DND-41 (cell line): ENCODE measurements at places on chromosomes 1 and 21.

GRCh38 chr1:11294951-11295350, 22.0 kb downstream of the UBIAD1 start:
- no peak for DNase-seq

- DNase-seq = no peak
Measured at GRCh38 chr1:29388170-29388569, 151.8 kb downstream of the PTPRU start.

DNA sequence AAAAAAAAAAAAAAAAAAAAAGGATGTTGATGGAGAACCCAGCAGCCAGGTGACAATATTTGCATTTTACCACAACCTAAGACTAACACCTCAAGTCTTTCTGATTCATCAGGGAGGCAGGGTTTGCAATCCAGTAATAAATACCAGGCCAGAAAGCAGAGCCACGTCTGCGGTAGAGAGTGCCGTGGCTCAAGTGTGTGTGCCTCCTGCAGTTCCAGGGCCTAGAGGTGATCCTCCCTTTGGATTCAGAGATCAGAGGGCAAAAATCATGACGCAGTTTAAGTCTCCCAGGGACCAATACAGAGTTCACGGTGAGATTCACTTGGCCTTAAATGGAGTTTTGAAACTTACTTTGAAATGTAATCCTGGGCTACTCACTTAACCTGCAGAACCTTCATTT, 34.9 kb downstream of the TMCO4 start:
- no peak for DNase-seq

- no peak for DNase-seq
Measured at GRCh38 chr1:197451381-197451780, 183.3 kb downstream of the CRB1 start.

GRCh38 chr1:161952607-161953172, 71.0 kb downstream of the OLFML2B start:
- no peak for DNase-seq

- DNase-seq = no peak
Measured at GRCh38 chr21:22343721-22344120, 1345.5 kb downstream of the NCAM2 start.

DNA sequence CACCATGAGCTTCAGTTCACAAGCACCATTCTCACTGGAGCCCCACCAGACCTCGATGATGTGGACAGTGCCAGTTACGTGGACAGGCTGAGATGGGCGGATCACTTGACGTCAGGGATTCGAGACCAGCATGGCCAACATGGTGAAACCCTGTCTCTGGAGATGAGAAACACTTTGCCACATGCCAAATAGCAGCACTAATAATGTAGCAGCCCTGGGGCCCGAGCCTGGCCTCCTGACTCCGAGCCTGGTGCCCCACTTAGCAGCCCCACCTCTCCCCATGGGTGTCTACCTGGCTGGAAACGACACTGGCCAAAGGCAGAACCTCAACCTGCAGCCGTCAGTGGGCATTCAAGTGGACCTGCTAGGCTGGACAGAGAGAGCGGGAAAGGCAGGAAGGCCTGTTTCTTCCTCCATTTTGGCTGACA, 129.1 kb downstream of the TOMM20 start:
- no peak for DNase-seq

DNA sequence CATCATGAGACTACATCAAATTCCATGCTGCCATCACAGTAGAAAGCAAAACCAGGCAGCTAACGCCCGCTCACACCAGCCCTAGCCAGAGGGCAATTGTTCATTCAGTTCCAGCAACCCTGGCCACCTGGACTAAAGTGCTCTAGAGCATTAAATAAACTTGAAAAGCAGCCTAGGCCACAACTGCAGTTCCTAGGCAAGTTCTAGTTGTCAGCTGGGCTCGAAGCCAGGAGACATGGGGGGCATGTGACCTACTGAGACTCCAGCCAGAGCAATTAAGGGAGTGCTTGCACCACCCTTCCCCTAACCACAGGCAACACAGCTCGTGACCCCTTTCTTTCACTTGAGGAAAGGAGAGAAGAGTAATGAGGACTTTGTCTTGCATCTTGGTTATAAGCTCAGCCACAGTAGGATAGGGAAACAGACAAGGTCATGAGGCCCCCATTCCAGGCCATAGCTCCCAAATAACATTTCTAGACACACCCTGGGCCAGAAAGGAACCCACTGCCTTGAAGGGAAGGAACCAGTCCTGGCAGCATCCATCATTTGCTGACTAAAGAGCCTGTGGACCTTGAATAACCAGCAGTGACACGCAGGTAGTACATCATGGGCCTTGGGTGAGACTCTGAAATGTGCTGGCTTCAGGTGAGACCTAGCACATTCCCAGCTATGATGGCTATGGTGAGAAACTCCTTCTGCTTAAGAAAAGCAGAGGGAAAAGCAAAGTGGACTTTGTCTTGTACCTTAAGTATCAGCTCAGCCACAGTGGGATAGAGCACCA, 77.0 kb downstream of the ZZZ3 start:
- DNase-seq = peak; percentile 21

DNA sequence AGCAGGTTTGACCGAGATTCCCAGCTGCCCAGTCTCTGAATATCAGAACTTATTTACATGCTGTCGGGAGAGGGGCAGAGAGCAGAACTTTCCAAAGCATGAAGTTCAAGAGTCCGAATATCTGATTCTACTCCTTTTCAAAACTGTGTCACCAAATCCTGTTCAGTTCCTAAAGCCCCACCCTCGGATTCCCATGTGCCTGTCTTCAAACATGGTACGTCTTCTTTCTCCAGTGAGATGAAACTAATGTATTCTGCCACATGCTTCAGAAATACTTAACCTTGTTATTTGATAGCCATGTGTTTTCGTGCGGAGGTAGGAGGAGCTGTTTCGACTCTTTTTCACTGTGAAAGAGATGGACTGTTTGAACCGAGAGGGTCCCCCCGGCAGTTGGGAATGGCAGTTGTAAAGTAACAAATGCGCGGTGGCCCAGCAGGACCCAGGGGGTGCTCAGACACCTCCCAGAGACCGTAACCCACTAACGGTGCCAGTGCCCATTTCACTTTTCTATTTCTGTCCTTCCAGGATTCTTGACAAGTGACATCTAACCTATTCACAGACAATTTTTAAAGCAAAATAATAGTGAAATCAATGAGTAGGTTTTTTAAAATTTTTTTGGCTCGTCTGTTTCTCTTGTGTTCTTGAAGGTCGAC, 67.2 kb downstream of the ZBTB18 start:
- no peak for DNase-seq

DNA sequence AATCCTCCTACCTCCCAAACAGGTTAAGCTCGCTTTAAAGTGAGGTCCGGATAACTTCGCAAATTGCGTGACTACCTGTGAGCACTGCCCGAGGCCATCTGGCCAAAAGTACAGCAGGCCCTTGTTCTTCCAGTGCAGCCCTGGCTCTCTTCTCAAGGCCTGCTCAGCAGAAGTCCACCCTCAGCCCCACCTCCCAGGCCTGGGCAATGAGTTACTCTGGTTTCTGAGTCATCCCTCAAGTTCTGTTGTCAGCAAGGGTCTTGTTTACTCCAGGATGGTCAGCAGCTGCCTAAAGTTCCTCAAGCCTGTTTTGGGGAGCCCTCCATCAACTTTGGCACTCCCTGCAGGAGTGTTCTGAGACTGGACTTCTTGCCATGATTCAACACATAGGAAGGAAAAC, 101.7 kb downstream of the BCAR3 start:
- no peak for DNase-seq

GRCh38 chr21:38402795-38403194, 95.5 kb downstream of the ERG start:
- DNase-seq = no peak

- DNase-seq = no peak
Measured at GRCh38 chr1:109272021-109272799, 10.7 kb downstream of the PSRC1 start.

GRCh38 chr1:51329443-51330325, 678 bp downstream of the TTC39A start:
- no peak for DNase-seq

GRCh38 chr1:17790383-17791054, 35.4 kb downstream of the ACTL8 start:
- DNase-seq = no peak

GRCh38 chr1:38502758-38503157, 356.8 kb downstream of the RRAGC start:
- DNase-seq = no peak

DNA sequence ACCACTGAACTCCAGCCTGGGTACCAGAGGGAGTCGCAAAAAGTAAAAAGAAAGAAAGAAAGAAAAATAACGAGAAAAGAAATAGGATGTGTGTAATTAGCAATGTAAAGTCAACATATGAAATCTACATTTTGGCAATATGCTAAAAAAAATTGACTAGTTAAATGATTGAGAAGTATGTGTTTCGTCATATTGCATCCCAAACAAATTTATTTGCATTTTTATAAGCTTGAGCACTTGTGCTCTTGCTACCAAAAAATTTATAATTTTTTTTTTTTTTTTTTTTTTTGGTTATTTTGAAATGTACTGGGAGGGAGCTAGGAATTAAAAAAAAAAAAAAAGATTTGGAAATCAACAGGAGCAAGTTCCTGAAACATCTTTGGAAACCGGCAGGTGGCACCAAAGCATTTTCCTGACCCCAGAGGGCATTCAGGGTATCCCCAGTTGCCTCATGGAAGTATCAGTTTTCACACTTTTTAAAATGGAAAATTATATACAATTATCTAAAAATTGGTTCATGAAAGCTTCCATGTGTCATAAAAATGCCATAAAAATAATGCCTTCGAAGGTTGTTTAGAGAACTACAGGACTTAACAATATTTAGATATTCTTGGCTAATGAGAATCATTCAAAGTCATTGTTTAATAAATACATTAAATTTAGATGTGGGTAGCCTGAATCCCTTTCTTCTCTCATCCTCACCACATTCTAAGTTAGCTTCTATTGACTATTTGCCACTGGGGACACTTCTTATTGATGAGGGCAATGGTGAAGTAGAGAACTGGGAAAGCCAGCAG, 4.8 kb upstream of the HEATR1 start:
- DNase-seq = peak; percentile 51

- no peak for DNase-seq
Measured at GRCh38 chr21:32956061-32956656, 69.6 kb upstream of the OLIG2 start.

DNA sequence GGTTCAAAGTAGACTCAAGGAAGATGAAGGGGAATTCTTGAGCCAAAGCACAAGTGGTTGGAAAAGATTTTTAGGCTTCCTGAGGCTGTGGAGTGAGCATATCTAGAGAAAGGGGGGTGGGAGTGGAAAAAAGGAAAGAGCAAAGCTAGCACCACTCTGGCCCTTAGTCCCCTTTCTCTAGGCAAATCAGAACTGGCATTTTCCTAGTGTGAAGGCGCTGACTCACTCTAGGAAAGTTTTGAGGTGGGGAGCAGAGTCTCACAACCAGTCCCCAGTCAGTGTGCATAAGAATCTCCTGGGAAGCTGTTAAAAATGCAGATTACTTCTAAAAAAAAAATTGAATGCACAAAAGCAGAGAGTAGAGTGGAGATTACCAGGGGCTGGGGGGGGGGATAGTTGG, 3.4 kb upstream of the GPR89B start:
- DNase-seq = no peak

DNA sequence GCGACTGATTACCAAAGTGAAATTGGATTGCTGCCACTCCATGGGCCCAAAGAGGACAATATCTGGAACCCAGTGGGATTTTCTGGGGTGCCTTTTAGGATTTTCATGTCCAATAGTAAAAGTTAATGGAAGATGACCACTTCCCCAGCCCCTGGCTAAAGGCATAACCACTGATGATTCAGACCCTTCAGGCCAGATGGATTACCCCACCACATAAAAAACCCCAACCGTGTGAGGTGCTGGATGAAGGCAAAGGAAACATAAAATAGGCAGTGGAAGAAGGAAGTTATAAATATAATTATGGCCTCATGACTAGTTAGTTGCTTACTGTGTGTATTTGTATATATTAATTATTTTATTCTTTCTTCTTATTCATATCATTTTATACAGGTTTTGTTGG, 40.2 kb upstream of the IL10 start:
- no peak for DNase-seq
